Naive thymus-derived CD8-positive, alpha-beta T cell (primary cell): ENCODE measurements at places on chromosomes 12 and 14. TPM values are rescaled to one million over a fixed set of nuclear protein-coding genes. Genes with fewer than 3 reads are reported as not detected.

DNA sequence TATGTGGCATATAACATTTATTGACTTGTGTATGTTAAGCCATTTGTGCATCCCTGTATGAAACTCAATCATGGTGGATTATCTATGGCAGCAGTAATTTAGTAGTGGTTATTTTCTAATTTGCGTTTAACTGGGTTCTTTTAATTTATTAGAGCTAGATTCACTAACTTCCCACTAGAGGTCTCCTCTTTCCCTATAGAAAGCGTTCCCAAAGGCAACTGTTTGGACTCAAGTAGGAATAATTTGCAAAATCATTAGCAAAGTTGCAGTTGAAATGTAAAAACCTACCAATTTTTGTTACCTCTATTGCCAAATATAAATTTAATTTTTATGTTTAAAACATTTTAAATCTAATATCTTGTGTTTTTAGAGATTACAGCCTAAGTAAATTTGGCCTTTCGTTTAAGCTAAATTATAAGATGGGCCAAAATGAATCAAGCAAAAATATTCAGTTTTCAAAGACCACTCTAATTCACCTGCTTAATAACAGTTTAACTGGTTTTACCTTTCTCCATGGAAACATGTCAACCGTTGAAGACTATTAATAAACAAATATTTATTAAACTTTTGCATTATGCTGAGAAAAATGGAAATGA, 6.0 kb downstream of the DMAC2L start:
- no peak for DNase-seq

GRCh38 chr12:32039347-32039746, 67.3 kb upstream of the BICD1 start:
- DNase-seq = no peak

- DNase-seq = no peak
Measured at GRCh38 chr12:65533177-65533883, 254.8 kb downstream of the MSRB3 start.

Gene GPRC5A
- polyA plus RNA-seq = not detected
